ENCODE measurements at places on chromosomes 3 and 15.

DNA sequence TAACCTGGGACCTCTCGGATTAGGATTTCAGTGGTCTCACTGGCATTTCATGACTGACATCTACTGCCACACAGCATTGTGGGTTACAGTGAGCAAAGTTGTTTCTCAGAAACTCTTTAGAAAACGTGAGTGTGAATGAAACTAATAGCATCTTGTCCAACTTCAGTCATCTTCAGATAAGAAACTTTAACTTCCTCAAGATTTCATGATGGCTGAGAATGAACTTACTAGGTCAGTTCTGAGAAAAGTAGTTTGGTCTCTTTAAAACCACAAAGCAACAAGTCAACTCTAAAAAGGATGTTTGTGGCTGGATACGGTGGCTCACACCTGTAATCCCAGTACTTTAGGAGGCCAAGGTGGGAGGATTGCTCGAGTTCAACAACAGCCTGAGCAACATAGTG lies 14.2 kb upstream of the HOMER2 start:
- no peak for DNase-seq

GRCh38 chr3:112845772-112846171 lies 892 bp downstream of the CD200R1L start:
- DNase-seq = no peak

- DNase-seq = no peak
Observed at GRCh38 chr15:63202861-63203260, 13.5 kb downstream of the RAB8B start.

- no peak for DNase-seq
Observed at GRCh38 chr3:53819163-53819868, 26.9 kb downstream of the CHDH start.

DNA sequence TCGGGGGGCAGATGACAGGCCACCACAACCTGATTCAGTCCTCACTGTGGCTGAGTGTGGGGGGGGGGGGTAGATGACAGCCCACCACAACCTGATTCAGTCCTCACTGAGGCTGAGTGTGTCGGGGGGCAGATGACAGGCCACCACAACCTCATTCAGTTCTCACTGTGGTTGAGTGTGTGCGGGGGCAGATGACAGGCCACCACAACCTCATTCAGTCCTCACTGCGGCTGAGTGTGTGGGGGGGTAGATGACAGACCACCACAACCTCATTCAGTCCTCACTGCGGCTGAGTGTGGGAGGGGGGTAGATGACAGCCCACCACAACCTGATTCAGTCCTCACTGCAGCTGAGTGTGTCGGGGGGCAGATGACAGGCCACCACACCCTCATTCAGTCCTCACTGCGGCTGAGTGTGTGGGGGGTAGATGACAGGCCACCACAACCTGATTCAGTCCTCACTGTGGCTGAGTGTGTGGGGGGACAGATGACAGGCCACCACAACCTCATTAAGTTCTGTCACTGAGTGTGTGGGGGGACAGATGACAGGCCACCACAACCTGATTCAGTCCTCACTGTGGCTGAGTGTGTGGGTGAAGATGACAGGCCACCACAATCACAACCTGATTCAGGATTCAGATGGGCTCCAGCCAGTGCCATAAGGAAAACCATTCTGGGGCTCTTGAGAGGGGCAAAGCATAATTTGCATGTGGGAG lies 16.9 kb downstream of the ZNF717 start:
- DNase-seq = no peak

GRCh38 chr3:177519588-177519987 lies 322.3 kb upstream of the TBL1XR1 start:
- DNase-seq = no peak

DNA sequence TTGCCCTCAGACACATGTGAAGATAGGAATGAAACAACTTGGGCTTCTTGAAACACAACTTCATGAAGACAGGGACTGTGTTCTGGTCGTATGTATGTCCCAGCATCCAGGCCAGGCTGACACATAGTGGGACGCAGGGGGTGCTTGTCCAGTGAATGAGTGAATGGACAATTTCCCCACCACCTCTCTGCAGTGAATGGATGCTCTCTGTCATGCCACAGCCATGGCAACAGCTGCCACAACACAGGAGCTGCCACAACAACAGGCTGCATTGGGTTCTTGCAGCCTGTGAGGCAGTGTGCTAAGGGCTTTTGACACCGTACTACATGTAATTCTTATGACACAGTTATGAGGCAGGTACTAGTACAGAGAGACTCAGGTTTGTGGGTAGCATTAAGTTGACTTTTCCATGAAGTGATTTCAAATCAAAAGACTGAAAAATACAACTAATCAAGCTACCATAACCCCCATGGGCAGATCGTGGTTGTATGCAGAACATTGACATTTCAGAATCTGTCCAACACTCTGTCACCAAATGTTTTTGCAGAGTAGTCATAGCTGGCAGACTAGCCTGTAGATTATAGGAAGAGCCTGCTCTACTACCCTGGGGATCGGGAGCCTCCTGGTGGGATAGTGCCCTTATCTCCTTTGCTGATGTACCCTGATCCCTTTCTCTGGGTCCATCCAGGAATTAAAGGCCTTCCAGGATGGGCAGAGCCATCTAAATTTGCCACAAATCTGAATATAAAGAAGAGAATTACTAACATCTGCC lies 40.8 kb downstream of the CLSTN2 start:
- no peak for DNase-seq

DNA sequence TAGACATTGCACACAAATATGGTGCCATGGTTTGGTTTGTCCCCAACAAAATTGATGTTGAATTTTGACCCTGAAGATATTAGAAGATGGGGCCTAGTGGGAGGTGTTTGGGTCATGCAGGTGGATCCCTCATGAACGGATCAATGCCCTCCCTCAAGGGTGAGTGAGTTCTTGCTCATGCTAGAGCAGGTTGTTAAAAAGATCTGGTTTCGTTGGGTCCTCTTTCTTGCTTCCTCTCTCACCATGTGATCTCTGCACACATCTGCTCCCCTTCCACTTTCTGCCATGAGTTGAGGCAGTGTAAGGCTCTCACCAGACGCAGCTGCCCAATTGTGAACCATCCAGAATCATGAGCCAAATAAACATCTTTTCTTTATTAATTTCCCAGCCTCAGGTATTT lies 87.8 kb upstream of the MDFIC2 start:
- DNase-seq = no peak

GRCh38 chr15:92623435-92623834 lies 32.1 kb downstream of the FAM174B start:
- no peak for DNase-seq

GRCh38 chr3:88141458-88142083 lies 8.2 kb upstream of the C3orf38 start:
- no peak for DNase-seq

GRCh38 chr15:66883284-66883911 lies 181.4 kb downstream of the SMAD6 start:
- DNase-seq = no peak

DNA sequence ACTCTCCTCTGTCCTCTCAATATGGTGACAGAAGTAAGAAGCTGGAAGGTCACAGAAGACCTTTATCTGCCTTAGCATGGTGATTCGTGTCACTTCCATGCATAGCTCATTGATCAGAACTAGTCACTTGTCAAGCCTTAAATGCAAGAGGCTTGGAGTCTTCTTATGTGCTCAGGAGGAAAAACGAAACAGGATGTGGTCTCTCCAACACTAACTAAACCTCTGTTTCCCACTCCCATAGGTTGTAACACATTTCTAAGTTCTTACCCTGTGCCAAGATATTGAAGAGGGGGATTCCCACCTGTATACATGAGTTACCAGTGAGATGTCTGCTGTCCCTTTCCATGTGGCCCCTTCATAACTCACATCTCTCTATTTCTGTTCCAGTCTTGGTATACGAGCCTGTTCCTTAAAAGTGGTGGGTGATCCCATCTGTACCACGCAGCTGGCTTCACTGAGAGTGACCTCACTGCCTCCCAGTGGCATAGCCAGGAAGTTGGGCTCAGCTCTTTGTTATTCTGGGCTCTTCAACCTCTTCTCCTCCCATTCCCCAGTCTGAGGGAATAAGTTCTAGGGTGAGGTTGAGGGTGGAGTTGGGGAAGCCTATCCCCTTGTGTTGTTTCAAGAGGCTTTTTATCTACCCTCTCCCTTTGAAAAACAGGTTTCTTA lies 203.2 kb upstream of the PPP2R3A start:
- DNase-seq = no peak

DNA sequence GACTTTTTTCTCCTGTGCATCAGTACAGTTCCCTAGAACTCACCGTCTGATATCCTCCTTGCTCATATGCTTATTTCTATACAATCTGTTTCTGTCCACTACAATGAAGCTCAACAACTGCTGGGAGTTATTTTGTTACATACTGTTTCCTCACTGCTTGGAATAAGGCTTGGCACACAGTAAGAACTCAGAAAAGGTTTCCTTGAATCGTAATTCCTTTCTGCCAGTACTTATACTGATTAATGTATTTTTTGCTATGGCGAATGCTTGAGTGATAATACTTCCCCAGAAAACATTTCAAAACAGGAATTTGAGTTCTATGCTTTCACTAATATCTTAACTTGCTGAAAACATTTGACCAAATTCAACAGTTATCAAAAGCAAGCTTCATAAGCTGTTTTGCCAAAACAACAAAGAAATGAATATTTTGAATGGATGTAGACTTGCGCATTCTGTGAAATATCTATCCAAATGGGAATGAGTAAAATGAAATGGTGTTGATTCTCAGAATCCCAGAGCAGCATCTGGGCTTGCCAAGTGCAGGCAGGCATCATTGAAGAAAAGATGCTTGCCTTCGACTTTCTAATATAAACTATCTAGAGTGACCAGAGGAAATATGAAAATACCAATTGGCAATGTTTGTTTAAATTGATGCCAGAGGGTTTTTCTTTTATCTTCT lies 286.3 kb downstream of the RAP2B start:
- DNase-seq = no peak

GRCh38 chr3:140151321-140151720 lies 216.3 kb downstream of the CLSTN2 start:
- DNase-seq = no peak

- DNase-seq = no peak
Observed at GRCh38 chr15:69493406-69493805, 40.8 kb downstream of the RPLP1 start.

GRCh38 chr3:184727357-184728009 lies 15.6 kb upstream of the MAGEF1 start:
- no peak for DNase-seq

DNA sequence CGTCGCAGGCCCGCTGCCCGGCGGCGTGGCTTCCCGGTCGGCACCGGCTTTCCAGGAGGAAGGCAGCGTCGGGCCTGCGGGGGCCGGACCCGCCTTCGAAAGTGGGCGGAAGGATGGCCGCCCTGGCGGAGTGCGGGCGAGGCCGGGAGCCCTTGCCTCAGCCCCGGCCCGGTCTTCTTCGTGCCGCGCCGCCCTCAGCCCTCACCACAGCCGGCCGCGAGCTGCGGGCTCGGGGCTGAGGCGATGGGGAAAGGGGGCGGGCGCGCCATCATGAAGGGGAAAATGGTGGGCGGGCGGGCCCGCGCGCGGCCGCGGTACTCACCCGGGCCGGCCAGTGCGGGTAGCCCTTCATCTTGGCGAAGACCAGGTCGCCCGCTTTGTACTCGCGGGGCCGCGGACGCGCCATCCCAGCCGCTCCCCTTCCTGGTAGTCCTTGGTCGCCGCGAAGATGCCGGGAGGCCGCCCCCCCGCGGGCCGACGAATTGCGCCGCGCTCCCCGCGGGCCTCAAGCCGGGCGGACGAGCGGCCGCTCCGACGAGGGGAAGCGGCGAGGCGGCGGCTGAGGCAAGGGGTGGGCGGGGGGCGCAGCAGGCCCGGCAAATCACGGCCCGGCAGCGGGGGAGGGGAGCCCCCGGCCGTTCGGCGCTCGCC lies 489 bp downstream of the HDGFL3 start:
- no peak for DNase-seq

- no peak for DNase-seq
Observed at GRCh38 chr15:31905054-31905453, 125.3 kb upstream of the CHRNA7 start.

DNA sequence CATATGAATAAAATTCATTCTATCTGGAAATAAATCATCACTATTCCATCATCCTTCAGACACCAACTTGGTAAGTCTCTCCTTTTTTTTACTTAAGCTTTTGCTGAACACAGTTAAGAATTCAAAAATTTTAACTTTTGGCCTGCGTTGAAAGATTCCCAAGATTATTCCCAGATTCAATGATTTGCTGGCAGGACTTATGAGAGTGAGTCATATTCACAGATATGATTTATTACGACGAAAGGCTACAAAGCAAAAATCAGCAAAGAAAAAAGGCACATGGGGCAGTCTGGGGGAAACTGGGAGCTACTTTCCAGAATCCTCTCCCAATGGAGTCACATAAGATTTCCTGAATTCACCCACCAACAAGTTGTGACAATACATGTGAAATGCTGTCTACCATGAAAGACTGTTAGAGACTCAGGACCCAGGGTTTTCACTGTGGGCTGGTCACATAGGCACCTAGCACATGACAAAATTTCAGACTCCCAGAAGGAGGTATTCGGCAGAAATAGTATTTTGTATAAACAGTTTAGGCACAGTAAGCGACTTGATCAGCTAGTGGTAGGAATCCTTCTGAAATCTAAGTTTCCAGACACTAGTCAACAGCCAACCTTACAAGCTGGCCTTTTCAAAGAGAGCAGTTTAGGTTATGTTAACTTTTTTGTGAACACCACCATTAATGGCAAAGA lies 82.1 kb downstream of the DLG1 start:
- DNase-seq = no peak

GRCh38 chr3:40985195-40985594 lies 214.1 kb upstream of the CTNNB1 start:
- DNase-seq = no peak

DNA sequence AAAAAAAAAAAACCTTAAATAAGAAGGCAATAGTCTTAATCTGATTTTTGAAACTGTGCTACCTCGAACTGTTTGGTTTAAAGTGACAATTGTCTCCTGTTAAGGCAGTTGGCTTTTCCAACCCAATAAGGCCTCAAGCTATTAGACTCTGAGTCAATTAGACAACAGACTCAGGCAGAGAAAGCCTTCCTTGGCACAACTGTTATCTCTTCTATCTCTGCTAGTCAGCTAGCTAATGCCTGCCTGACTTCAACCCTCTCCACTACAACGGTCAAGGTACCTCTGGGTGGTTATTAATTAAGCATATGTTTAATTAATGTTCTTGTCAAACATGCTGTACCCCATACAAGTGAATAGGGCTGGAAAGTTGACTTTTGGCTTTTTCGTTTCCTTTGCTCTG lies 110.2 kb upstream of the NLGN1 start:
- DNase-seq = no peak
